Uterus (tissue), 4 donors: ENCODE measurements at places on chromosomes 1 and 21.

DNA sequence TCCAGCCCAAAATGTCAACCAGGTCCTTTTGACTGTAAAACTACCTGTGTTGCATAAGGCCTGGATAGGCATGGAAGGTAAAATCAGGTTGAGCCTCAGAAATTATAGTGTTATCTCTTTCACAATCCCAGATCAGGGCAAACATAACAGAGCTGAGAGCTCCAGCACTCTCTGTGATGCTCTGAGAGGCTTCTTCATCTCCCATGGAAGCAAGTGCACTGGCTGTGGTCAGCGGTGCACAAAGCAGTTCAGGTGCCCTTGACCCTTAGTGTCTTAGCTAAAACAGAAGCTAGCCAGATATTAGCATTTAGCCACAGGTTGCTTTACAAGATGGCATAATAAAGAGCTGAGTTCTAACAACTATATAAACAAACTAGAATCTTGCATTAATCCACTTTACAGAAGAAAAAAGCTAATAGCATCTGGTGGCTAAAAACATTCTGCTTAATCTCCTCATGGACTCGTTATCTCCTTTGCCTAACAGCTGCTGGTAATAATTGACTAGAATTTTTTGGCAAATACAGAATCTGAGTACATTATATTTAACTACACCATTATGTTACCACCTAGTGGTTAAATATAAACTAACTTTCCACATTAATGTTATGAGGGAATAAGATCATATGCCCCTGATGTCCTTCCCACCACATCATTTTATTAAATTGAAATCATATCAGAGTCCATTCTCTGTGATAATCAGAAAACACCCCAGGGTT lies 25.6 kb upstream of the POGK start:
- no peak for DNase-seq

DNA sequence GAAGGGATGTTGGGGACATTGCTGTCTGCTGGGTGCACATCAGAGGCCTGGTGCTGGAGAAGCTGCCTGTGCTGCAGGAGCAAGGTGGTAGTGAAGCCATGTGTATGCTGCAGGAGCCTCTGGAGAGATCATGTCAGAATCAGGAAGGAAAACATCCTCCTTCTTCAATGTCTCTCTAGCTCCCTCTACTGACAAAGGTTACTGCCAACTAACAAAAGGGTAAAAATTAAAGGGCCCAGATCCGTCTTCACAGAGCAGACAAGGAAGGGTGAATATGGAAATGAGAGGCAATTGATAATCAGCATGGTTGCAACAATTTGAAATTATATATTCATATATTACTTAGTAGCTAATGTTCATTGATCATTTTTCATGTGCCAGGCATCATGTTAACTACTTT lies 32.2 kb downstream of the FAM177B start:
- no peak for DNase-seq

DNA sequence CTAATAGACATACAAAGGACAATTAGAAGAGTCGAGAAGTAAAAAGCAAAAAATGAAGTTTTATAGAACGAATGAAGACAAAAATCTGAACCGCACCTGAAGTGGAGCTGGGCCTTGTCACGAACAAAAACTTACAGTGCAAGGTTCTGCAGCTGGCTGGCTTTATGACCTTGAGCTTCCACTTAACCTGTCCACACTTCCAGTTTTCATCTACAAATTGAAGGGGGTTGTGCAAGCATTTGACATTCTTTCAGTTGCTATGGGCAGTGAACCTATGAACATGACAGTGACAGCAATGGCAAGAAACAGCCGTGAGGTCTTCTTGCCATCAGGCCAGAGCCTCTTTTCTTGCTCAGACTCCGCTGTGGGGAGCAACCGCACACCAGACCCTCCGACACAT lies 93.2 kb downstream of the DSCAM start:
- DNase-seq = no peak

DNA sequence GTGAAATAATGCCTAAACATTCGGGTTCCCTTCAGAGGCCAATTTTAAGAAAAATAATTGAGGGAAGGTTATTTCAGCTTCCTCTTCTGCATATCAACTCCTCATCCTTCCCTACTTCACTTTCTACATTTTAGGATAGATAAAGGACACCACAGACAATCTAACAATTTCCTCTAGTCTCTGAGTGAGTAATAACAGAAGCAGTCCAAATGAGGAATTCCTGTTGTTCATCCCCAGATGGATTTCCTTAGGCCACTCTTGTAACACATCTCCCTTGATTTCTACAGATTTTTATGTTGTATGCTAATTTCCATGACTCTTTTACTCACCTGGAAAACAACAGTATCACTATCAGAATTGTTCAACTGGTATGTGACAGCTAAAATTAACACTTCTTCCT lies 87.7 kb upstream of the LYPLAL1 start:
- DNase-seq = no peak

DNA sequence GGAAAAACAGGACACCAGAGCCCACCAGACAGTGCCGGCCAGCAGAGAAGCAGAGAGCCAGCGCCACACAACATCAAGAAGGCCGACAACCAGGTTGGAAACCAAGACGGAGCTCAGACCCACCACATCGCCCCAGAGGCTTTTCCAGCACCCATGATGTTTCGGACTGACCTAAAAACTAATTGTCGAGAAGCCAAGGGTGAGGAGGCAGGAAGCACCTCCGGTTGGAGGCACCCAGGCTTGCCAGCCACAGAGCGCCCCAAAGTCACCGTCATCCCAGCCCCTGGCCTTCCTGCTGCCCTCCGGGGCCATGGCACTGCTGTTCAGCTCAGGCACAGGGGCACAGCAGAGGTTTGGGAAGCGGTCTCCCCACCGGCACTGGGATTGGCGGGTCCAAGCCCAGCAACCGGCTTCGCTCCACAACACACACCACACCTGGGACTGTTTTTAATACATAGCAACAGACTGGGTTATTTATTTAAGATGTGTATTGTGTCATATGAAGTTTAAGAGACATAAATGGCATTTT lies 67.2 kb downstream of the SLC37A1 start:
- DNase-seq = peak; percentile 5

DNA sequence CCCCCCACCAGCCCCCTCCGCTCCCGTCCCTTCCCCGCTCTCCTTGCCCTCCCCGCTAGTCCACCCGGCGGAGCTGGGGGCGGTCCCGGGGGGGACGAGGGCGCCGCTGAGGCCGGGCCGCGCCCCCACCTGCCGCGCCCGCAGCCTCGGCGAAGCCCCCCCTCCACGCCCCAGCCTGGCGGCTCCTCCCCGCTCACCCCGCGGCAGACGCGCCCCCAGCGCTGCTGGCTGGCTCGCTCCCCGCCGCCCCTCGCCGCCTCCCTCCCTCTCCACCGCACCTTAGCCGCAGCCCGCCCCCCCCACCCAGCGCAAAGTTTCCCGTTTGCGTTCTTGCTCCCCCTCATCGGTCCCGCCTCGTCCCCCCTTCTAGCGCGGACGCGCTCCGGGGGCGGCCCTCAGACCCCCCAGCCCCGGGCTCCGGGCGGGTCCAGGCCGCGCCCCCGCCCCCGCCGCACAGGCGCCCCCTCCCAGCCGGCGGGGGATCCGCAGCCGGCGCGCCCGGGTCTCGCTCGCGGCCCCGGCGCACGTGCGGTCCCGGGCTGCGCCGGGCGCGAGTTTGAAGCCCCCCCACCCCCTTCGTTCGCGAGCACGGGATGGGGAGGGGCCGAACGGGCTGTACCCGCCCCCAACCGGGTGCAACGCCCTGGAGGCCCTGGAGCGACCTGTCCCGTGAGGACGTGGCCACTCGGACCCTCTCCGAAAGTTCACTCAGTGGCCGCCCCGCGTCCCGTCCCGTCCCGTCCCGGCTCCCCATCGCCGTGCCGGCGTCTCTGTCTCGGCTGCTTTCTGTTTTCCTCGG lies 623 bp downstream of the PTPRF start:
- DNase-seq = peak; percentile 48

- DNase-seq = no peak
Measured at GRCh38 chr1:70431874-70432273, 20.8 kb downstream of the CTH start.

DNA sequence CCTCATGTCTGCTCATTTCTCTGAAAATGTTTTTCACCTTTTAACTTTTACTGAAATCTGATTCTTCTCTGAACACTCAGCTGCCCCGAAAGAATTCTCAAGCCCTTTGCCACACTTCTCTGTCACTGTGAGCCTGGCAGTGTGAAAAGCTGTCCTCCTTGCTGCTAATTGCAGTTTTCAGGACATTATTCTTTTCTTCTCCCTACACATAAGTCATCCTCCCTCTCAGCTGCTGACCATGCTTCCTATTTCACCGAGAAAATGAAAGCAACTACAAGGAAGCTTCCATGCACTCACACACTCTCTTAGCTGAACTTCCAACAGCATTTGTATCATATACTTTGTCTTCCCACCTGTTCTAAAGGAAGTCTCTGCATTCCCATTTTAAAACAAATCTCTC lies 15.8 kb downstream of the OLFM3 start:
- DNase-seq = no peak

- no peak for DNase-seq
Measured at GRCh38 chr1:31441073-31441472, 28.1 kb downstream of the SERINC2 start.

DNA sequence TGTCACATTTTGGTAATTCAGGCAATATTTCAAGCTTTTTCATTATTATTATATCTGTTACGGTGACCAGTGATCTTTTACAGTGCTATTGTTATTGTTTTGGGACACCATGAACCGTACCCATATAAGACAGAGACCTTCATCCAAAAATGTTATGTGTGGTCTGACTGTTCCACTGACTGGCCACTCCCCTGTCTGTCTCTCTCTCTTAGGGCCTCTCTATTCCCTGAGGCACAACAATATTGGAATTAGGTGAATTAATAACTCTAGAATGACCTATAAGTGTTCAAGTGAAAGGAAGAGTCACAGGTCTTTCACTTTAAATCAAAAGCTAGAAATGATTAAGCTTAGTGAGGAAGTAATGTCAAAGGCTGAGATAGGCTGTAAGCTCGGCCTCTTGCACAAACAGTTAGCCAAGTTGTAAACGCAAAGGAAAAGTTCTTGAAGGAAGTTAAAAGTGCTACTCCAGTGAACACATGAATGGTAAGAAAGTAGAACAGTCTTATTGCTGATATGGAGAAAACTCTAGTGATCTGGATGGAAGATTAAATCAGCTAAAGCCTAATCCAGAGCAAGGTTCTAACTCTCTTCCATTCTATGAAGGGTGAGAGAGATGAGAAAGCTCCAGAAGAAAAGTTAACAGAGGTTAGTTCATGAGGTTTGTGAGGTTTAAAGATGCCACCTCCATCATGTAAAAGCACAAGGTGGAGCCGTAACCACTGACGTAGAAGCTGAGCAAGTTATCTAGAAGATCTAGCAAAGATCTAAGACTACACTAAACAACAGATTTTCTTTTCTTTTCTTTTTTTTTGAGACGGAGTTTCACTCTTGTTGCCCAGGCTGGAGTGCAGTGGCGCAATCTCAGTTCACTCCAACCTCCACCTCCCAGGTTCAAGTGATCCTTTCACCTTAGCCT lies 19.7 kb upstream of the DIPK1A start:
- DNase-seq = no peak

DNA sequence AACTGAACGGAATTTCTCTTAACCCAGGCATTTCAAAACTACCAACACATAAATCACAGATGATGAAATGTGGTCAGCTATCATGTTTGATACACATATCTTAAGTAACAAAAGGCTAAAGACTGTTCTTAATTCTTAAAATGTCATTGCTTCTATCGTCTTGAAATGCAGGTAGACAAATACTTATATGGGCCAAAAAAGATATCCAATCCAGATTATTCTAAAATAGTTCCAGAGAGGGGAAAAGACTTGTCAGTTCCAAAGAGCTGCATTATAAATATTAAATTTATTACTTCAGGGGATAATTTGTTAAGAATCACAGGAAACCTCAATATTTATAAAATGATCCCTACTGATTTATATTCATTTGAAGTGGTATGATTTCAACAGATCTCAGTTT lies 259.4 kb downstream of the FAF1 start:
- DNase-seq = no peak

DNA sequence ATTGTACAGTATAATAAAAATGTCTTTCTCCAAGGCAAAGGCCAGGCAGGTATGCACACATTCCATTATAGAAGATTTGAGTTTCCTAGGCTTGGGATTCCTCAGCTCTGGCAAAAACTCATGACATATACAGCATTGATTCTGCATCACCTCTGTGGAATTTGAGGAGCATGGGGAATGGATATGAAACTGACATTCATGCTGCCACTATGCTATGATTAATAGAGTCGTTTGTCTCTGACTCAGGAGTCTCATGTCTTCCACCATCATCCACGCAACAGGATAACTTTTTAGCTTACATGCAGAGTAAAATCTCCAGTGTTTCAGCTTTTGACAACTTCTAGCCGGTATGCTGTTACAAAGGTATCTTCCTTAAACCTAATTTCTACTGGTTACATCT lies 49.8 kb upstream of the ADORA3 start:
- no peak for DNase-seq

- no peak for DNase-seq
Measured at GRCh38 chr1:8627728-8628127, 189.7 kb downstream of the RERE start.

DNA sequence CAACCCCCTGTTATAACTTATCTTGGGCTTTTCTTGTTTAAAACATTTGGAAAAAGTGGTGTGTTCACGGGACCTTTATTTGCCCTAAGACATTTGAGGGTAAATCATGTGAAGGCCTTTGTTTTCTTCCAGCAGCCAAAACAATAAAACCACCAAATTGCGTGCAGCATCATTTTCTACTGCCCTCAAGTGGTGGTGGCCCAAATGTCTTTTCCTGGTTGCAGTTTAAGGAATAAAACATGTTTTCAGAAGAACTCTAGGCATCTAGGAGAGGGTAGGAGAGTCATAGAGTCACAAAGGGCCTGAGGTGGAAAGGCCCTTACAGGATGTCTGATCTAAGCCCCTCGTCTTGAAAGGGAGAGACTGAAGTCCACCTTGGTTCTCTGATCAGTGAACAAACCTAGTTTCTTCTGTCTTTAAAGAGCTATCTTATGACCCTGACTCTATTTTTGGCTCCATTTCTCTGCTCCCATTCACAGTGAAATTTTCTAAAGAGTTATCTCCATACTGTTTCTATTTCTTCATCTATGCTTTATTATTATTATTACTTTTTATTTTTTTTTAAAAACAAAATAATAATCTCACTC lies 16.0 kb upstream of the EPS15 start:
- peak; percentile 66 for DNase-seq

GRCh38 chr1:3778590-3779264 lies 6.2 kb downstream of the SMIM1 start:
- no peak for DNase-seq

- no peak for DNase-seq
Measured at GRCh38 chr1:65021795-65022194, 55.4 kb upstream of the JAK1 start.

GRCh38 chr1:23694371-23694770 lies 2.8 kb downstream of the RPL11 start:
- no peak for DNase-seq

- DNase-seq = no peak
Measured at GRCh38 chr1:183143576-183144315, 42.3 kb upstream of the LAMC2 start.

DNA sequence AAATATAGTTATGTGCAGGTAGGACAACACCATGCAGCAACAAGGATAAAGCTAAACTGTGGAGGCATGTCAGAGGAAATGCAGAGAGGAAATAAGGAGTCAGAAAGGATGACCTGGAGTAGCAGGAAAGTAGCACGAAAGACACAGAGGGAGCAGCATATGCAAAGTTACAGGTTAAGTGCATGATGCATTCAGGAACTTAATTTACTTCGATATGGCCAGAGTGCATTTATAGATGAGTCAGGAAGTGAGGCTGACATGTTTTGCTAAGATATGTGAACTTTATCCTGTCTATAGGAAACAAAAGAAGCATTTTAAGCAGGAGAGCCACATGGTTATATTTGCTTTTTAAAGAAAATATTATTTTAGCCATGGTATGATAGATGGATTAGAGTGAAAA lies 15.4 kb upstream of the MUTYH start:
- DNase-seq = no peak

- DNase-seq = no peak
Measured at GRCh38 chr1:34262023-34262853, 85.5 kb downstream of the C1orf94 start.
